ENCODE measurements at places on chromosomes 1 and 21.

- no peak for DNase-seq
Observed at GRCh38 chr1:108814343-108815125, 42.4 kb downstream of the AKNAD1 start.

GRCh38 chr21:26840201-26840600 is 5.0 kb downstream of the ADAMTS1 start:
- no peak for DNase-seq

- no peak for DNase-seq
Observed at GRCh38 chr1:227899820-227900449, 47.8 kb downstream of the WNT9A start.

GRCh38 chr1:79362470-79362869 is 355.9 kb upstream of the ADGRL4 start:
- no peak for DNase-seq

GRCh38 chr1:44113095-44113609 is 5.5 kb upstream of the KLF17 start:
- DNase-seq, result no peak

GRCh38 chr1:77594366-77595112 is 87.9 kb downstream of the ZZZ3 start:
- DNase-seq, result no peak

GRCh38 chr21:15065392-15066122 is 757 bp upstream of the NRIP1 start:
- DNase-seq, result peak; percentile 72

DNA sequence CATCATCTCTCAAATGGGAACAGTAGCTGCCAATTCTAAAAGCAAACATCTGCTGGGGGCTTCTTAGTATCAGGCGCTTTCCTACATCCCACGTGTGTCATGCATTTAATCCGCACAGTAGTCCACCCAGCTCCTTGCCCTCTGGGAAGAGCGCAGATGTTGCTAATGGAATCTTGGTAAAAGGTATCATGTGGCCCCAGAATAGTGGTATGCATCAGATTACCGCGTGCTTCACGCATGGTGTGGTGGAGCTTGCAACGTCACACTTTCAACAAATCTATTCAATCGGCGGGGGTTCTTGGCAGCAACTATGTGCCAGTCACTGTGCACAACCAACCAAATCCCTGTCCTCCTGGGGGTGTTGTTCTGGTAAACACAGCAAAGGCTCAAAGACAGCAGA is 141.0 kb downstream of the HIVEP3 start:
- no peak for DNase-seq

- no peak for DNase-seq
Observed at GRCh38 chr1:161949548-161949947, 74.1 kb downstream of the OLFML2B start.

DNA sequence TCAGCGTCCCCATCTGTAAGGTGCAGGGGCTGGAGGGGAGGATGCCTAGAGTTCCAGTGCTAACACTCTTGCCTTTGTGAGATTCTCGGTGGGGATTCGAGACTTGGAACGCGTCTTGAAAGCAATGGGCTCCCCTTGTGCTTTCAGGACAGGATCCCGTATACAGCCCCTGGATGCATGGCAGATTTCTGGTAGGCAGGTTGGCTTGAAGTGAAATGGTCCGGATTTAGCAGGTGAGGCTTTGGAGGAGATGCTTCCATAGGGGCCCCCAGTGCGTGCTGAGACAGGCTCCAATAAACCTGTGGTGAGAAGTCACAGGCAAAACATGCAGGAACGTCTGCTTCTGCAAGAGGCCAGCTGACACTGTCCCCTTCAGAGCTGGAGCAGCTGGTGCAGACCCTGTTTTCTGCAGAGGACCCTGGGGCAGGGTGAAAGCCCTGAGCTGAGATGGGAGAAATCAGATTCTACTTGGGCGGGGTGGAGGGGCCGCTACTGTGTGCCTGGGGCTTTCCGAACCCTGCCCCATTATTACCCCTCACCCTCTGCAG is 270.4 kb downstream of the PTPRU start:
- DNase-seq, result no peak

DNA sequence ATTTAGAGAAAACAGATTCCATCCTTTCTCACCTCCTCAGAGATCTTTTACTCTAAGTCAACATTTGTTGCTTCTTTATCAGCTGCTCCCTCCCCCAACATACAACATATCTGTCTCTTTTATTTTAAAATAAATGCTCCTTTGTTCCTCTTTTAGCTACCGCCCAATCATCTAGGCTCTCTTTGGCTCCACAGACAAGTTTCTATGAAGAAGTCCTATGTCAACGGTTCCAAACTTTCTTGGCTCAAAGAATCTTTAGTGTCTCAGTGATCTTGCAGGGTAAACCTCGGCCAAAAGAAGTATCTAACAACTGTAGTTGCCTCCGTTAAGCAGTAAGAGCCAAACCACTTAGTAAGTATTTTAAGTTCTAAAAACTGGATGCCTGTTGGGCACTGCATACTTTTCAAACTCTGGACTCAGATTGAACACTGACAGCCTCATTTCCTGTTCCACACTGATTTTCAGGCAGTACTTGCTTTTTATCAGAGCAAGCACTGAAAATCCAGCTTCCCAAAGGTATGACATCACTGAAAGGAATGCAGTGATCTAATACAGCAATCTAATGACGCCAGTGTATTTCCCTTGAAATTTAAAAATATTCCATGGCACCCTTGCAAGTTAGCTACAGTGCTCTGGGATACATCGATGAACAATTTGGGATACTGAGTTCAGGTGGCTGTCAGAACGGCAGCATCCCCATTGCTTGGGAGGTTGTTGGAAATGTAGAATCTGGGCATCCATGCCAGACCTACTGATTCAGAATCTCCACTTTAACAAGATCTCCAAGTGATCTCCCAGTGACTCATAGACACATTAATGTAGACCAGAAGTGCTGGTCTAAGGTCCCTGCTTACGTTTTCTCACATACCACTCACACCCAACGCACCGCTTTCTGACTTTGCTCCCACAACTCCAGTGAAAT is 26.8 kb downstream of the EGLN1 start:
- DNase-seq, result no peak

DNA sequence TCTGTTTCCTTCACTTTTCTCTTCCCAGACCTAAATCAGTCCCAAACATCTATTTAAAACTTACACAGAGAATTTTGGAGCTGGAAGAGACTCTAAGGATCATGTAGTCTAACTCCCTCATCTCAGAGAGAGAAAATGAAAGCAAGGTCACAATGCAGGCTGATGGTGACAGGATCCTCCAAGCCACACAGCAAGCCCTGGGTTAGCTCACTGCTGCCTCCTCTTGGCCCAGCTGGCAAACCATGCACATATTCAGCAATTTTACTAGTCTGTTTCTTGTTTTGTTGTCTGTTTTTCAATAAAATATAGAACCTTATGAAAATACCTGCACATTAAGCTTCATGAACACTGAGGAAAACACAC is 27.7 kb upstream of the LY9 start:
- peak; percentile 82 for DNase-seq

DNA sequence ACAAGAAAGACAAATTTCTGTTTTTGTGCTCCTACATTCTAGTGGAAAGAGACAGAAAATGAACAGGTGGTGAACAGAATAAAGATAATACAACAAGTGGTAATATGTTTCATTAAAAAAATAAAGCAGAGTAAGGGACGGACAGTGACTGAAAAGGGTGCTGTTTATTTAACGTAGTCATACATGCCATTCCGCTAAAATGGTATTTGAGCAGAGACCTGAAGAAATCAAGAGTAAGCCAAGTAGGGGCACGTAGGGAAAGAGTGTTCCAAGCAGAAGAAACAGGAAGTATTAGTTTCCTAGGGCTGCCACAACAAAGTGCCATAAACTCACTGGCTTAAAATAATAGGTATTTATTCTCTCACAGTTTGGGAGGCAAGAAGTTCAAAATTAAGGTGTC is 65.6 kb upstream of the KCTD3 start:
- DNase-seq, result no peak

GRCh38 chr1:232813760-232814159 is 8.5 kb downstream of the MAP10 start:
- DNase-seq, result no peak

DNA sequence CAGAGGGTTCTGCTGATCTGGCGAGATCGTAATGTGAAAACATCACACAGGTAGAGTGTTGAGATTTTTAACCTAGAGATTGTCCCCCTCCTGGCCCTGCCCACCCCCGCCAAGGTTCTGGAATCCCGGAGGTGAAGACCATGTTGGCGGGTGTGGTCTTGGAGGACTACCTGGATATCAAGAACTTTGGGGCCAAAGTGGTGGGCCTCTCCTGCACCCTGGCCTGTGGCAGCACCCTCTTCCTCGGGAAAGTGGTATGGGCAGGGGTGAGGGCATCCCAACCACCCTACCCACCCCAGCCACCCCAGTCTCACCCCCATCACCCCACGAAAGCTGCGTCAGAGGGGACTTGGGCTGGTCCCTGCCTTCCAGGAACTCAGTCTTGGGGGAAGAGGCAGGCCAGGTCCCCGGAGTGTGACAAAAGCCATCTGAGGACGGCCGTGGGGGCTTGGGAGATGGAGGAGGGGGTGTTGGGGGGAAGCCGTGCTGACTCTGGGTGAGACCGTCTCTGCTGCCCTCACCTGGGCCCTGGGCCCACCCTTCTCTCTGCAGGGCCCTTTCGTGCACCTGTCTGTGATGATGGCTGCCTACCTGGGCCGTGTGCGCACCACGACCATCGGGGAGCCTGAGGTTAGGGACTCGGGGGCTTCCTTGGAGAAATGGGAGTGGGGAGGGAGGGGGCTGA is 4.4 kb downstream of the CLCNKB start:
- DNase-seq, result no peak

- no peak for DNase-seq
Observed at GRCh38 chr1:50710099-50710498, 250.0 kb downstream of the FAF1 start.

DNA sequence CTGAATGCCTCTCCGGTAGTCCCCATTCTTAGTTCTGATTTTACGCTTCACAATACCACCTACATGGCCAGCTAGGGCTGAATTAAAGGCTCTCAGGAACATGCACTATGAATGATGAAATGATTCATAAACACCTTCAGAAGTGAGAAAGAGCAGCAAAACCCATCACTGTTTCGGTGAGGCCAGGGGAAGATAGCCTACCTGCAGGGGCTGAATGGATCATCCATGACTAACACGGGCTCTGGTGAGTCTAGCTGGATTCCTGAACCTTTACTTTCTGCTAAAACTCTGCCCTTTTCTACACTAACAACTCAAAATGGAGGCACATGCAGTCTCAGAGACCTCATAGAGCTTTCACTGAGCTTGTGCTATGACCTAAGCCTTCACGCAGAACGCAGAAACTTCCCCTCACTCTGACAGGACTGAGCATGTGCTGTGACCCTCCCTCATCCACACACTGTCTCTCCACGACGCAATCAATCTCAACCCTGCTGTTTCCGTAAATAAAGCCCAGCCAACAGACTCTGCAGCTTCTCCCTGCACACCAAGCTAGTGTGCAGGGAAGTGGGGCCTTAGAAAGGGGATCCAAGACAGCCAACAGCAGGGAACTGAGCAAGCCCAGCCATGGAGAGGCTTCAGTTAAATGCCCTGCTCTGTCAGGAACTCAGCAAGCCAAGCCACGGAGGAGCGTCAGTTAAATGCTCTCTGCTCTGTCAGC is 207.8 kb downstream of the SLC45A1 start:
- DNase-seq, result peak; percentile 35

DNA sequence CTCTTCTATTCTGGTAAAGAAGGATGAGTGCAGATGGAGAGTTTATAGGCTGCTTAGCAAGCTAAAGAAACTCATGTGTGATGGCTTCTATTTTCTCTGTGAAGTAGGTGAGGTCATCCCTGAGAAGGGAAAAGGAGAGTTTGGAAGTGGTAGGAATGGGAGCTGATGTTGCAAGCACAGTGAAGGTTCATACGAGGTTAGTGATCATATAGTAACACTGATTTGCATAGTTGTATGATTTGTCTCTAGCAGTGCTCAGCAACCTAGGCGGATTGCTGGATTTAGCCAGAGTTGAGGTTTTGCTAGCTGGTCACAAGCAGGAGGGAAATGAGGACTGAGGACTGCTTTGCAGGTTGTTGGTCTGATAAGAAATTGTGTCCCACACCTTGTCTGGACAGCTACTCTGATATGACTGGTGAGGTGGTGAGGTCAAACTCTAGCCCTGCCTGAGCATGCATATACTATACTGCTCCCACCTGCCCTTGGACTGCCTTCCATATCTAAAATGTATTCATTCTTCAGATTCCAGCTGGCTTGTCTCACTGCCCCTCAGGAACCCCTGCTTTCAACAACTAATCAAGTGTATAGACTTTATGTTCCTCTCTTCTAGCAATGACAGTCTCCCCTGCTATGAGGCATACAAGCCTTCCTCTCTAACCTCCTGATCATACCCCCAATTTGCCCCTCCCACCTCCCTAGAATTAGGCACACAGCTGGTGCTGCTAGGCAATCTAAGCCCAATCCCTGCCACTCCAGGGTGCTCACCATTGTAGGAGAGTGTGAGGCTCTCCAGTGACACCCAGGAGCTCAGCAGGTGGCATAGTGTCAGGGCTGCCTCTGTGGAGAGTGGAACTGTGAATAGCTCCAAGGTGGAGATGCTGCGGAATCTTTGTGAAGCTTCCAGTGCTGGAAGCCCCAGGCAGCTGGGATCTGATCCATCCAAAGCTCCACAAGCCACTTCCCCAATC is 18.5 kb downstream of the LRRC41 start:
- DNase-seq, result no peak

DNA sequence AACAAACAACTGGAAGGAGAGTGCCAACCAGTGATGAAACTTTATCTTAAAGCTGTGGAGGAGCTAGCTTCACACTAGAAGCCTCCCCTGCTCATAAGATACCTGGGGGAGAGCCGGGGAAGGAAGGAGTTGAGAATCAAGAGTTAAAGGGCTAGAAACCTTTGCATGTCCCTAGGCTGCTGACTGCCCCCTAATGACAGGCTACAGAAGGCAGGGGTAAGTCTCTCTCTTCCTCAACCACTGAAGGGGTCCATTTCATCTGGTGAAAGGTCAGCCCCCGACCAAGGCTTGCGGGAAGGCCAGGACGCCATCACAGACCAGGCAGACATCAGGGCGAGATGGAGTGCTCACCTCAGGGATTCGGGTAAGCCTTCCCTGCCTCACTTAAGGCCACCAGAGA is 65.6 kb upstream of the GRHL3 start:
- no peak for DNase-seq

DNA sequence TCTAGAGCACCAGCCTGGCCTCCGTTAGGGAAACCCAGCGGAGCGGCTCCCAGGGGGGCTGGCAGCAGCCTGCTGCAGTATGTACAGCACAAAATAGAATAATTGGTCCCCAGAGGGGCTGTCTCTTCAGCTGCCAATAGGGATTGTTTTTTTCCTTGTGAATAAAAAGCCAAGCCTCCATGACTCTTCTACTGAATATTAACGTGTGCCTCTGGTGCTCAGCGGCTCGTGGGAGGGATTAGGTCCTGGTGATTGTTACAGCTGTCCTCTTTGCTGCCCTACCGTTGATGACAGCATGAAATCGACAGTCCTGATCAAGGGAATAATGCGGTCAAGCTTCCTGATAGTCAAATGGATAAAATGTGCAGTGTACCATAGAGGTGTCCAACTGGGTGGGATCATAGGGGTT is 190.7 kb upstream of the RUNX1 start:
- DNase-seq, result no peak

DNA sequence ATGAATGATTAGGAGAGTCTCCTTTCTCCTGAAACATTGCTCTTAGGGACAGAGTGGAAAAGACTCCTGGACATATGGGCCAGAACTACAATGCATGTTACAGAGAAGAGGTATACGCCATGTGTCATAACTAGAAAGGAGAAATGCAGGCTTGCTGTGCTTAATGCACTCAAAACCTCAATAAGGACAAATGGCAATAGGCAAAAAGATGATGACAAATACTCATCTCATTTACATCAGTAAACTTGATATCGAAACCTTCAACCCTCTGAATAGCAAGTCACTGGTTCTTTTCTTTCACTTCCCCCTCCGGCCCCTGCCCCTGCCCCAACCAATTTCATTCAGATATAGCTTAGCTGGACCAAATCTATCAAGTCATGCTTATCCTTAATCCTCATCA is 1.9 kb upstream of the GPR88 start:
- DNase-seq, result no peak

All from stimulated activated CD8-positive, alpha-beta memory T cell treated with anti-CD3 and anti-CD28 coated beads, Interleukin-7, amount 100 ng/mL, for 4 hours (primary cell).